Motor neuron (in vitro differentiated cells): ENCODE measurements at places on chromosomes 1 and 21. TPM values are rescaled to one million over a fixed set of nuclear protein-coding genes. Genes with fewer than 3 reads are reported as not detected.

Gene ADAMTS1
- total RNA-seq, result 3.6 and 3.8 TPM in 2 replicates

Gene FALEC
- 2.1 and 2.8 TPM in 2 replicates for total RNA-seq

Gene EFCAB14
- total RNA-seq, result 32.9 and 43.9 TPM in 2 replicates

Gene MPZ
- total RNA-seq, result 2.6 and 4.8 TPM in 2 replicates

Gene DEPDC1
- 1.7 and 2.1 TPM in 2 replicates for total RNA-seq

Gene HSD3B1
- not detected in 2 replicates for total RNA-seq
